Breast epithelium (tissue), 4 donors: ENCODE measurements at places on chromosomes 4 and X.

GRCh38 chr4:78610546-78611214, 59.1 kb downstream of the ANXA3 start:
- no peaks in the 10 kb centered on the region for H3K27me3 ChIP-seq
- no peaks in the 10 kb centered on the region for H3K36me3 ChIP-seq
- no peak overlapping the region for H3K4me3 ChIP-seq
- DNase-seq = no peak

DNA sequence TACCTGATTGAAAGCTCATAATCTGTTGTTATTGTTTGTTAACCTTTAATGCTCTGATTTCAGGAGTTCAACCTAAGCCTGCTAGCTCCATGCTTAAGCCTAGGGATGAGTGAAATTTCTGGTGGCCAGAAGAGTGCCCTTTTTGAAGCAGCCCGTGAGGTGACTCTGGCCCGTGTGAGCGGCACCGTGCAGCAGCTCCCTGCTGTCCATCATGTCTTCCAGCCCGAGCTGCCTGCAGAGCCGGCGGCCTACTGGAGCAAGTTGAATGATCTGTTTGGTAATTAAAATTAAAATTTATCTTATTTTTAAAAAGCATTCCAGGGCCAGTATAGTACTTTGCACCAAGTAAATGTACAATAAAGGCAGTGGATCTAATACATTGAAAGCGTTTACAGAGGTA, 37.1 kb upstream of the MSANTD1 start:
- H3K4me1 ChIP-seq = no peaks in the 10 kb centered on the region
- H3K4me3 ChIP-seq = no peak overlapping the region
- H3K36me3 ChIP-seq = peaks cover 4% of the 10 kb centered on the region
- no peaks in the 10 kb centered on the region for H3K27me3 ChIP-seq

GRCh38 chr4:12635629-12636028, 848.5 kb downstream of the RAB28 start:
- no peaks in the 10 kb centered on the region for H3K36me3 ChIP-seq
- no peak for DNase-seq
- no peaks in the 10 kb centered on the region for H3K4me1 ChIP-seq
- H3K27ac ChIP-seq = no peak overlapping the region
- H3K4me3 ChIP-seq = no peak overlapping the region

DNA sequence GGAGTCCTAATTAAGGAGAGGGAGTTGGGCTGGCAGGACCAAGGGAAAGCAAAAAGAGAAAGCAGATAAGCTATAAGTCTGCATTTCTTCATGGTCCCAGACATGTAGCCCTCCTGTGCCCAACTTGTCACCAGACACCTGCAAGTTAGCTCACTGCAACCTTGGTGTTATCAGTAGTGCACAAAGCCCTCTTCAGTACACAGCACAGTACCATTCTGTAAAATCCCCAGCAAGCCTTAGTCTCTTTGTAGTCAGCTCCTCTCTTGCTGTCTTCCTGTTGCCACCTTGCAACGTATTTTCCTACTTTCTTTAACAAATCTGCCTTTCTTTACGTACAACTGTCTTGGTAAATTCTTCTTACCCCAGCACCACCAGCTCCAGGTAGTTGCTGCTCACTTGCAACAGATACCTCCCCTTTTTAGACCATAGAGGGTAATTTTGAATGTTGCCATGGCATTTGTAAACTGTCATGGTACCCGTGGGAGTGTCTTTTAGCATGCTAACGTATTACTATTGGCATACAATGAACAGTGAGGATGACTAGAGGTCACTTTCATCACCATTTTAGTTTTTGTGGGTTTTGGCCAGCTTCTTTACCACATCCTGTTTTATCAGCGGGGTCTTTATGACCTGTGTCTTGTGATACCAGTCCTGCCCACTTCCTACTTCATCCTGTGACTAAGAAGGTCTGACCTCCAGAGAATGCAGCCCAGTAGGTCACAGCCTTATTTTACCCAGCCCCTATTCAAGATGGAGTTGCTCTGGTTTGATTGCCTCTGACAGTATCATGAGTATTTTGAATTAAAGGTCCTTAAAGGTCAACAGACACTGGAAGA, 28.3 kb upstream of the AP1S2 start:
- H3K27ac ChIP-seq = no peak overlapping the region
- no peak for DNase-seq
- no peaks in the 10 kb centered on the region for H3K27me3 ChIP-seq
- no peaks in the 10 kb centered on the region for H3K36me3 ChIP-seq
- H3K4me3 ChIP-seq = no peak overlapping the region
- no peaks in the 10 kb centered on the region for H3K4me1 ChIP-seq

DNA sequence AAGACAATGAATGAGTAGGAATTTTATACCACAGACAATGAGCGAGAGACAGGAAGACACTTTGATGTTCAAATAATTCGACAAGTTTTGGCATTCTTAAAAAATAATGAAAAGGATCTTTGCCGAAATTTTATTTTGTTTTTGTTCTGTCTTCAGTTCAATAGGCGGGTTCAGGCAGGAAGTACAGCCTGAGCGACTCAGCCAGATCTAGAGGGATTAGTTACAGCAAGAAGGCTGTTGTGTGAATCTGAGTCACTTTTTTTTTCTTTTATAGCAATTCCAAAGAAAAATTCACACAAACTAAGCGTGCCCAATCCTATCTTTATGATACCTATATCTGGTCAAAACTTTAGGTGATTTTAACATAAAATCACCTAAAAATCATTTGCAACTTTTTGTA, 505.4 kb upstream of the FAM241A start:
- no peaks in the 10 kb centered on the region for H3K4me1 ChIP-seq
- no peak overlapping the region for H3K27ac ChIP-seq
- no peak for DNase-seq

- H3K4me3 ChIP-seq = no peak overlapping the region
- H3K27me3 ChIP-seq = peaks cover 2% of the 10 kb centered on the region
- H3K36me3 ChIP-seq = no peaks in the 10 kb centered on the region
- H3K4me1 ChIP-seq = no peaks in the 10 kb centered on the region
- DNase-seq = no peak
Measured at GRCh38 chr4:95544113-95545103, 4.4 kb downstream of the UNC5C start.

- no peaks in the 10 kb centered on the region for H3K36me3 ChIP-seq
- H3K27ac ChIP-seq = no peak overlapping the region
- H3K4me1 ChIP-seq = no peaks in the 10 kb centered on the region
- no peaks in the 10 kb centered on the region for H3K27me3 ChIP-seq
Measured at GRCh38 chr4:1732911-1733310, 11.6 kb downstream of the TACC3 start.

- no peak for DNase-seq
- no peaks in the 10 kb centered on the region for H3K4me1 ChIP-seq
- H3K36me3 ChIP-seq = no peaks in the 10 kb centered on the region
- H3K4me3 ChIP-seq = no peak overlapping the region
Measured at GRCh38 chr4:133803341-133803740, 398.2 kb downstream of the PABPC4L start.

GRCh38 chrX:15606136-15606535, 5.4 kb upstream of the ACE2 start:
- H3K4me3 ChIP-seq = no peak overlapping the region
- peaks cover 35% of the 10 kb centered on the region for H3K27me3 ChIP-seq
- H3K4me1 ChIP-seq = no peaks in the 10 kb centered on the region
- no peak overlapping the region for H3K27ac ChIP-seq

GRCh38 chr4:138972956-138973801, 42.4 kb upstream of the NOCT start:
- no peak for DNase-seq
- no peak overlapping the region for H3K4me3 ChIP-seq
- no peaks in the 10 kb centered on the region for H3K4me1 ChIP-seq
- H3K36me3 ChIP-seq = no peaks in the 10 kb centered on the region

DNA sequence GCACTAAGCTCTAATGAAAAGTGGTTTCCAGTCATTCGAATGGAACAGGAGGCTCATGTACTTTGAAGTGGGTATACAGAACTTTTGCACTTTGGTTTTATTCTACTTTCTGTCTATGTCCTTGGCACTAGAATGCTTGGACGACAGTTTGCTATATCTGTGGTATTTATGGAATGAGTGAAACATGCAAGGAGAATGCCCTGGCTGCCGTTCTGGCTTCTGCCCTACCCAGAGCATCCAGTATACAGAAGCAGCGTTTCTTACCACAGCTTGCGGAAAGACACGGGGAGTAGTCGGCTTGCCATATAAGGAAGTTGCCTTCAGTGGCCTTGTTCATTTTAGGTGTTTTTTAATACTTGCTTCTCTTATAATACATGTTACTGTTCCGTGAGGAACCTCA, 98.0 kb downstream of the TBL1X start:
- no peak for DNase-seq
- H3K4me1 ChIP-seq = no peaks in the 10 kb centered on the region
- no peaks in the 10 kb centered on the region for H3K36me3 ChIP-seq
- no peak overlapping the region for H3K27ac ChIP-seq

DNA sequence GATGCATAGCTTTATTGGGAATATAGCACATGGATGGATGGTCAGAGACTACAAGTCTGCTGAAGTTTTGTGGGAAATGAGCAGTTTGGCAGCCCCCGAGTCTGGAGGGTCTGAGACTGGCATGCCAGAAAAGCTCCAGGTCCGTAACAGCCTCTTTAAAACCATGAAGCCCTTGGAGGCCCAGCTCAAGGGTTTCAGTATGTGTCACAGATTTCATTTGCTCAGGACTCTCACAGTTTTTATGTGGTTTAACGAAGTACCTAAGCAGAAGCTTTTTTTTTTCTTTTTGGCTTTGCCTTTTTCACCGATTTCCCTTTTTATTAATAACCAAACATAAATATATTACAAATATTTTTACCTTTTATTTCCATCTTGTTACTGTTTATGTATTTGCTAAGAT, 30.6 kb upstream of the TMEM184C start:
- H3K27me3 ChIP-seq = no peaks in the 10 kb centered on the region
- no peaks in the 10 kb centered on the region for H3K4me1 ChIP-seq
- no peak overlapping the region for H3K4me3 ChIP-seq
- no peak for DNase-seq
- no peaks in the 10 kb centered on the region for H3K36me3 ChIP-seq

DNA sequence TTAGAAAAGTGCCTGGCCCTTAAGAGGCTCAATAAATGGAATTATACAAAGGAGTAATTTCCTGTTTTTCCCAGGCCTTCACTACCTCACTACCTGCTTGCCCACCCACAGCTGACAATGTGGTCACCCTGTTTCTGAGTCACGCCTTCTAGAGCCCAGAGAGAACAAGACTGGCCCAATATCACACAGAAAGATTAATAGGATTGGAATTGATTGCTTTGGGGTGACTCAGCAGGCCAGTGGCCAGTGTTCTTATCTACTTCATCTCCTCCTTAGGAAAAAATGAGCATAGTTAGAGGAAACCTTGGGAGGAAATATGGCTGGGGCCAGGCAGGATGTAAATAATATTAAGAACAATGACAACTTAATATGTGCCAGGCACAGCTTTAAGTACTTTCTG, 4.5 kb upstream of the FGF16 start:
- no peak for DNase-seq
- no peaks in the 10 kb centered on the region for H3K27me3 ChIP-seq
- H3K36me3 ChIP-seq = no peaks in the 10 kb centered on the region
- no peak overlapping the region for H3K27ac ChIP-seq
- no peaks in the 10 kb centered on the region for H3K4me1 ChIP-seq
- H3K4me3 ChIP-seq = no peak overlapping the region
